Right cardiac atrium (tissue), 5 donors: ENCODE measurements at places on chromosomes 2 and 18.

GRCh38 chr2:10231551-10232085, 71.1 kb upstream of the HPCAL1 start:
- DNase-seq, result no peak

DNA sequence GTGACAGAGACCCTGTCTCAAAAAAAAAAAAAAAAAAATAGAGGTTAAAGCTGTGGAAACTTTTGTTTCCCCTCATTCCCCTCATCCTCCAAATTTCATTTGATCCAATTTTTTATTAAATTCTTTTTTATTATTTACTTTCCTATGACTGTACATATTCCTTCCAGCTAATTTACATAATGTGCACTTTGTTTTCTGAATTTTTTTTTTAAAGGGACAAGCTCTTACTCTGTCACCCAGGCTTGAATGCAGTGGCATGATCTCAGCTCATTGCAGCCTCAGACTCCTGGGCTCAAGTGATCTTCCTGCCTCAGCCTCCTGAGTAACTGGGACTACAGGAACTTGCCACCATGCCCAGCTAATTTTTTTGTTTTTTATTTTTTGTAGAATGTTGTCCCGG, 10.3 kb downstream of the ANKAR start:
- DNase-seq, result no peak

GRCh38 chr2:134420920-134421319, 167.0 kb downstream of the MGAT5 start:
- no peak for DNase-seq

DNA sequence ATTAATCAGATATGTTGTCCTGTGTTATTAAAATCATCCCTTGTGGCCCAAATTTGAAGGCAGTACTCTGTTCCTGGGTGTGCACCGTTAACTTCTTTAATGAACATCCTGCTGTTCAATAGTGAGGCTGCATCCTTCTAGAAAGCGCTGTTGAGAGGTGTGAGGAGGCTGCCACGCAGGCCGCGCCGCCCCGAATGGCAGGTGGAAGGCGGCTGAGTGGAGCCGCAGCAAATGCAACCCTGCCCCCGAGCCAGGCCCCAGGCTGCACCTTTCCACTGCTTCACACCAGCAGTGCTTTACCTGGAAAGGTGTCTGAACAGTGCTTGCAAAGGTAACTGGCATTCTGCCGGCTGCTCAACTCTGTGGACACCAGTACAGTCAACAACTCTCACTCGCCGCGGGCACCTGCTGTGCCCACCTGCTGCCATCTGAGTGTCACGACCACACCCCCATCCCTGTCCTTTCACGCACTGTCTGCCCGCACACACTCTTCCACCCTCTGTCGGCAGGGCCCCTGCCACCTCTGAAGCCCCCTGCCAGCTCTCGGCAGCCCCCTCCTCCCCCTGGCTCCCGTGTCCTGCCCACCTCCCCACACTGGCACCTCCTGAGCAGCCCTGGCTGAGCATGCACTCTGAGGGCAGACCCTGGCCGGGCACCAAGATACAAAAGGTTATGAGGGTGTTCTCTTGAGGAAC, 70.9 kb downstream of the ODC1 start:
- DNase-seq, result peak; percentile 34

DNA sequence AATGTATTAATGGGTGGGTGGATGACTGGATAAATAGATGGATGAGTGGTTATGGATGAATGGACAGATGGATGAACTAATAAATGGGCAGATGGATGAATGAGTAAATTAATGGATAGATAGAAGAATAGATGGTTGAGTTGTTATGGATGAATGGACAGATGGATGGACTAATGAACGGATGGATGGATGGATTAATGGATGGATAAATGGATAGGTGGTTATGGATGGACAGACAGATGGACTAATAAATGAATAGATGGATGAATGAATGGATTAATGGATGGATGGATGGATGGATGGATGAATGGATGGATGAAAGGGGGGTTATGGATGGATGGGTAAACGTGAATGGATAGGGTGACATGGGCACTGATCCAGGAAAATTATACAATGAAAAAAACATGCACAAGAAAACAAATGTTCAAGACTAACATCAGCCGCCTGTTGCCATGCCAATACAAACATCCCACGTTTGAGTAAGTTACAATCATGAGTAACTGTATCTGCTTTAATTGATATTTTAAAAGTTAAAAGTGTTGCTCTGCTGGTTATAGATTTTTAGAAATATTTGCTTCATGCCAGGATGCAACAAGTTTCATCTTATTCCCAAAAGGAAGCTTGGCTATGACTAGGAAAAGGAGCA, 20.8 kb downstream of the PXDN start:
- no peak for DNase-seq

DNA sequence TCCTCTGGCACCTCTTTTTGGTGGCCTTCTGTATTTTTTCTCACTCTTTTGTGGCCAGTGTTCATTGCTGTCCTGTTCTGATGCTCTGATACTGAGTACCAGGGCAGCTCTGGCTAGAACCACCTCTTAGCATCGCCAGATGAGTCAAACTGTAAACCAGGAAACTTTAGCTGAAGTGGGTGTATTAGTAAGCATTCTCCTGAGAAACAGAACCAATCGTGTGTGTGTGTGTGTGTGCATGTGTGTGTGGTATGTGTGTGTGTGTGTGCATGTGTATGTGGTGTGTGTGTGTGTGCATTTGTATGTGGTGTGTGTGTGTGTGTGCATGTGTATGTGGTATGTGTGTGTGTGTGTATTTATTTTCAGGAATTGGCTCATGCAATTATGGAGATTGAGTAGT, 166.3 kb upstream of the SKOR2 start:
- DNase-seq, result no peak

- no peak for DNase-seq
These were observed 71.1 kb downstream of the TDRD15 start for GRCh38 chr2:21194858-21195271.

DNA sequence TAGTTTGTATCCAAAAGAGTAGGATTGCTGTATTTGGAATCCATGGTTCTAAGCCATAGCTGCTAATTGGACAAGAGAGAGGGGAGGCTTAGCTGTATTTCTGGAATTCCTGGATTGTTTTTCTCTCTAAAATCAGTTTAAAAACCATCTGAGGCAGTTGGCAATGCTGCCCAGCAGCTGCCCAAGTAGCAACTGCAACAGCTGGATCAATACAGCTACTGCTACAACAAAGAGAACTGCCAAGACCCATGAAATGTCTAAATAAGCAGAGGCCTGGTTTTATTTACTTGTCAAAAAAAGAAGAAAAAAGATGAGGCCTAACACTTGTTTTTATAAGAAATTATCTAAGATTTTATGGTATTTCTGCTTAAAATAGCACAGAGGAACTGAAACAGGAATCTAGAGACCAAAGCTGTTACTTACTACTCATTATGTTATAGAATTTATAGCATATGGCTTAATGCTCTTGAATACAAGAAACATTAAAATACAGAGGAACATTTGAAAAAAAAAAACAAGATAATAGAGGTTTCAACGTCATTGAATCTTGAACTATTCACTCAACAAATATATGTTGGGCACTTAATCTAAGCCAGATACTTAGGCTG, 39.1 kb downstream of the TMEFF2 start:
- DNase-seq, result no peak

GRCh38 chr2:211941216-211941747, 597.3 kb downstream of the ERBB4 start:
- DNase-seq, result no peak

- no peak for DNase-seq
These were observed 8.2 kb upstream of the ALPI start for GRCh38 chr2:232447638-232448303.

- DNase-seq, result no peak
These were observed 228.6 kb downstream of the RND3 start for GRCh38 chr2:150258781-150259307.

- DNase-seq, result no peak
These were observed 411.2 kb upstream of the PIK3C3 start for GRCh38 chr18:41543815-41544214.

DNA sequence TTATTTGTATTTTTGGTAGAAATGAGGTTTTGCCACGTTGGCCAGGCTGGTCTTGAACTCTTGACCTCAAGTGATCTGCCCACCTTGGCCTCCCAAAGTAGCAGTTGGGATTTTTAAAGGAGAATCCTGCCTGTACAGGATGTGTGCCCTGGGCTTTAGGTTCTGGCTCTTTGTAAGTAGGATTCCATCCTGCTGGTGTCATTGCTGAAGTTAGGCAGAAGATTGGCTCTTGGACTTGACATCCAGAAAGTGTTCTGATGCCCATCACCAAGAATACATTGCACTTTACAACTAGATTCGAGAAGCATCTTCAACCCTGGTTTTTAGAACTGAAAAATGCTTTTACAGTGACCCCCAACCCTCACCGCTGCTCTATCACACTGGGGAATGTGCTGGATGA, 4.4 kb upstream of the TWIST2 start:
- DNase-seq, result no peak

DNA sequence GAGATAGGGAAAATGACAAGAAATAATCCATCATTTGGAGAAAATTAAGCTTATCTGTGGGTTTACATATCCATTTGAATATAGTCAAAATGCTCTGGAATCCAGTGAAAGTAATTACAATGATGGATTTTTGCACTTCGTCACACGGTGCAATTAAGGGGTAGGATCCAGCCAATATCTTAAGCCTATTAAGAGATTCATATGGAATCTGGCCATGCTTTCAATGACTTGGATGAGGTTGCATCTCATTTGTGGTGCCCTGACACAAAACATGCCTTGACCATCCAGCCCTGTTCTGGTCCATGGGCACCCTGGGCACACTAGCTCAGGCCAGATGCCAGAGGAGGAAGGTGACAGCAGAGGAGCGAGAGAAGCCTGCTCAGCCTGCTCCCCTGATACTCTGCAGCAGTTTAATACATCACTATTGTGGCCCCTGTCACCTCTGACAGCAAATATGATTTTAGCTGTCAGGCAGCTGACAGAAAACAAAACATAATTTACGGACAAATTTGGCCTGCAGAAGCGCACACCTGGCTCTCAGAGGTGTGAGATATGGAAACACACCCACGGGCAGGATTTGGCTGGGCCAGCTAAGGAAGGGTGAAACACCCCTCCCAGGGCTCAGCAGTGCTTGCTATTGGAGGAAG, 94.1 kb upstream of the ST8SIA3 start:
- no peak for DNase-seq

GRCh38 chr2:27152796-27153464, 4.1 kb downstream of the TCF23 start:
- DNase-seq, result no peak

DNA sequence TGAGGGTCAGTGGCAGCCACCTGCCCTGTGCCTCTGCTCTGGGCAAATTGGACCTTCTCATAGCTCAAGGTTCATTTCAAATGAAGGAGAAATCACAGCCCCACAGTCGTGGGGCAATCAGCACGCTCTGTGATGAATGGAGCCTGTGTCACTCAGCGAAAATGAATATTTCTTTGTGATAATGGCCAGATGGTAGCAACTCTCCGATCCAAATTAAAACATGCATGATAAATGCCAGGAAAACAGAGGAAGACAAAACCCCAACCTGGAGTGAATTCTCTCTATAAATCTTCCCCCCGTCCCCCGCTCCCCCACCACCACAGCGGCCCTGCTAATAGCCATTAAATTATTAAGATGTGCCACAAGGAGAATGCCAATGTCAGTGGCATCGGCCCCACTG, 258.4 kb downstream of the CELF4 start:
- DNase-seq, result no peak

- no peak for DNase-seq
These were observed 144.1 kb downstream of the FHOD3 start for GRCh38 chr18:36441426-36442240.

- DNase-seq, result no peak
These were observed 278.0 kb upstream of the MGAT5 start for GRCh38 chr2:133975676-133976428.

DNA sequence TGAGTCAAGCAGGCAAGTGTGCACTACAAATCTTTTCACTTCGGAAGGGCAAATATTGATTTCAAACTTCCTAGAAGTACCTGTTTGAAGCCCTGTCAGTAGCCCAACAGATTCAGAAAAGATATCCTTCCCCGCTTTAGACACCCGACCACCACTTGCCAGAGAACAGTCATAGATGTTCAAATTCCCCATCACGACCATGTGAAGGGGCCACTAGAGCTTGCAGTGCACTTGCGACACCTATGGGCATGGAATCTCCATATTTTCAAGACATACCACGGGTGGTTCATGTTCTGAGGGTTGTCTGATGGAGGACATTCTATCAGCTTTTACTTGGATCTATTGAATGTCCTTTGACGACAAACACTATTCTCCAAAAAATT, 23.8 kb downstream of the GNLY start:
- DNase-seq, result no peak

DNA sequence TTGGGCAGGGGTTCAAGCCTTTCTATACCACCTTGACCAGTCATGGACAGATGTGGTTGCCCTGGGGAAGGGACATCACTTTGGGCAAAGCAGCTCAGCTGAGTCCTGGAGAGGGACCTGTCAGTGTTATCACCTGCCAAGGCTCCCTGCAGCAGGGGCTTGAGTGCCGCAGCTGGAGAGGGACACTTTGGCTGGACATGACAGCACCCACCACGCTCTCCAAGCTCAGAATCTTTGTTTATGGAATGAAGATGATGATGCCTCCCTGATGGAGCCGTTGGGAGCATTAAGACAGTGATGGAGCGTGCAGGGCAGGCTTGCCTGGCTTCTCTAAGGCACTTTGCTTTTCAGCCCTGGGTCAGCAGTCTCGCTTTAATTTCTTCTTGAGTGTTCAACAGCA, 4.3 kb upstream of the TFCP2L1 start:
- DNase-seq, result no peak

DNA sequence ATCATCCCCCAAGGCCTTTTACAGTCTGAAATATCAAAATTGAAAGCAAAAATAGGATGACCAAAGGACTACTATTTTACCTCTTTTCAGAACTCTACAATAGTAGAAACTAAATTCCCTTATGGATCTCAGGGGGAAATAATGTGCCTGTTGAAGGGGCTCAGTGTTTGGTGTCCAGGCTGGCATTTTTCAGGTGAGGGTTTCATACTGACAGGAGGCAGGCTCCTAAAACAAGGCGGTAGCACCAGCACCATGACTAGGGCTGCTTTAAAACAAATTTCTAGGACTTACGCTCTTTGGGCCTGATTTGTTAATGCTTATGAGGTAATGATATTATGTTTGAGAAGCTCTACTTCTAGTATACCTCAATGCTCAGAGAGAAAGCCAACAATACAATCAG, 5.2 kb upstream of the BOLA3 start:
- DNase-seq, result no peak

DNA sequence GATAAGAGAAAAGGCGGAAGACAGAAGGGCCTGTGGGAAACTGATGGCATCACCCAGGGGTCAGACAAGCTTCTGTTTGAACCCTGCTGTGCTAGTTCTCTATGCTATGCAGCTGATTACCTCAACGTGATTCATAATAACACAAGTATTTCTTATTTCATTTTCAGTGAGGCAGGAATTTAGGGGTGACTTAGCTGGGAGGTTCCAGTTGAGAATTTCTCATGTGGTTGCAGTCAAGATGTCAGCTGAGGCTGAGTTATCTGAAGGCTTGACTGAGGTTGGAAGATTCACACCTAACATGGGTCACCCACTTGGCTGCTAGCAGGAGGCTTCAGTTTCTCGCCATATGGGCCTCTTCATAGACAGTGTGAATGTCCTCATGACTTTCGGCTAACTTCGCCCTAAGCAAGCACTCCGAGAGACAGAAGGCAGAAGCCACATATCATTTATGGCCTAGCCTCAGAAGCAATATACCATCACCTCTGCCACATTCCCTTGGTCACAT, 34.0 kb upstream of the TMEM131 start:
- no peak for DNase-seq

- no peak for DNase-seq
These were observed 390.8 kb downstream of the TGIF1 start for GRCh38 chr18:3840766-3841165.

GRCh38 chr2:2542316-2542715, 211.2 kb upstream of the MYT1L start:
- DNase-seq, result no peak
